ENCODE measurements at places on chromosomes 1 and 21.

GRCh38 chr1:152858062-152858461 is 1.7 kb upstream of the LCE7A start:
- H3K27ac ChIP-seq = no peak overlapping the region
- no peaks in the 10 kb centered on the region for H3K4me1 ChIP-seq
- H3K4me3 ChIP-seq = no peak overlapping the region

GRCh38 chr1:41648844-41649243 is 164.4 kb upstream of the EDN2 start:
- no peak for DNase-seq
- no peaks in the 10 kb centered on the region for H3K27me3 ChIP-seq
- H3K4me3 ChIP-seq = no peak overlapping the region
- H3K36me3 ChIP-seq = no peaks in the 10 kb centered on the region

GRCh38 chr1:202146993-202147392 is 2.5 kb upstream of the ARL8A start:
- H3K27me3 ChIP-seq = no peaks in the 10 kb centered on the region
- H3K4me3 ChIP-seq = no peak overlapping the region
- no peak overlapping the region for H3K27ac ChIP-seq
- no peak for DNase-seq
- H3K4me1 ChIP-seq = peaks cover 7% of the 10 kb centered on the region

DNA sequence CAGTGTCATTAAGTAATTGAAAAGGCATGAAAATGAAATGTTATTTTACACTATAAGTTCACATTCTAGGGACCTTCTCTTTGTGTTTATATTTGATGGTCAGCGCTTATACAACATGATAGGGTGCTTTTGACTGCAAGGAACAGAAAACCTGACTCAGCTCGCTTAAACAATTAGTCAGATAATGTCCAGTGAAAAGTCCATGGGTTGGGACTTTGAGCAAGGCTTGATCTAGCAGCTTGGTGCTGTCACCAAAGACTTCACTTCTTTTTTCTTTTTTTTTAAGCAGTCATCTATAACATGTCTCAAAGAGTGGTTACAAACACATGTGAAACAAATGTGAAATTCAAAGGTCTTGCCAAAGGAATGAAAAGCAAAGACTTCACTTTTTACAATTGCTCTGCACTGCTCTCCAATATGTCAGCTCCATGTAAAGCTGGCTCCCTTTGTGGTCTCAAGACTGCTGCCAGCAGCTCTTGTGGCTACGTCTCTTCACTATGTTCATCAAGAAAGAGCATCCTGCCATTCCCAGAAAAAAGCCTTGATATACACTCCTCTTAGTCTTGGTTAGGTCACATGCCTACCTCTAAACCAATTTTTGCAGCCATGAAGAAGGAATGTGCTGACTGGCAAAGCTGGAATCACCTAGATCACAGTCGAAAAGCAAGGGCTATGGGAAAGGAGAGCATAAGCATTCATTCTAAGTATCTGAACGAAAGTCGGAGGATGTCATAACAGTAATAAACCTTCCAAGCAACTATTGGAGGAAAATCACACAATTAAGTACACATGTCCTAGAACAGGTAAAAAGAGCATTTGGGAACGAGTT is 15.2 kb downstream of the F3 start:
- no peaks in the 10 kb centered on the region for H3K27me3 ChIP-seq
- no peaks in the 10 kb centered on the region for H3K36me3 ChIP-seq
- H3K4me1 ChIP-seq = no peaks in the 10 kb centered on the region
- H3K27ac ChIP-seq = peak overlapping the region; percentile 52

DNA sequence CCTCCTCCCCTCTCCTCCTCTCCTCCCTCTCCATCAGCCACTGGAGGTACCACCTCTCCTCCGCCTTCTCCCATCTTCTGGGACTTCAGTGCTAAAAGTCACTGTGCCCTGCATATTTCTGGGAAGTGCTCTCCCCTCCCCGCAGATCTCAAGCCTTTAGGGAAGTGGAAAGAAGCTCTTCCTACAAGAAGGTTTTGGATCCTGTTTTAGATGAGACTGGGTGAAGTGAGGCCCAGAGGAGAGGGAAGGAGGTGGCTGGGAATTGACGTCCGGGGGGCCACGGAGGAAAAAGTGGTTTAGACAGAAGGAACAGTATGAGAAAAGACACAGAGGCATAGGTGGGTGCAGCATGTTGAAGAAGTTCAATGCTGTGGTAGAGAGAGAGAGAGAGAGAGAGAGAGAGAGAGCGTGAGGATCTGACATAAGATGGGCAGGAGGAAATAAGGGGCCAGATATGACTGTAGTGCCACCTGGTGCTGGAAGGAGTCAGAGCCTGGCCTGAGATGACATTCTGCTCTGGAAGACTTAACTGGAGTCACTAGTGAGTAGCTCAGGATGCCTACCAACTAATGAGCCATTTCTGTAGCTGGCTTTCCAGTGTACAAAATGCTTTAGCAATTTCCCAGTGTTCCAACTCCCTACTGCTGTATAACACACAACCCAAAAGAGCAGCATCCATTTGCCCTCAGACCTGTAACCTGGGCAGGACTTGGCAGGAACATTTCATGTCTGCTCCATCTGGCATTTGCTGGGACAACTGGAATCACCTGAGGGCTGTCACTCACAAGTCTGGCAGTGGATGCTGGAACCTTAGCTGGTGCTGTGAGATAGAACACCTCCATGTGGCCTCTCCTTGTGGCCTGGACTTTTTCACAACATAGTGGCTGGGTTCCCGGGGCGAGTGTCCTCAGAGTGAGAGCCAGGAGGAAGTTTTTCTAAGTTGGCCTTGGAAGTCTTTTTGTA is 16.6 kb upstream of the ZSCAN20 start:
- no peak overlapping the region for H3K27ac ChIP-seq
- no peaks in the 10 kb centered on the region for H3K4me1 ChIP-seq
- DNase-seq = peak; percentile 80
- H3K36me3 ChIP-seq = no peaks in the 10 kb centered on the region
- no peak overlapping the region for H3K4me3 ChIP-seq

GRCh38 chr21:46092026-46092764 is 5.7 kb upstream of the COL6A2 start:
- no peaks in the 10 kb centered on the region for H3K36me3 ChIP-seq
- no peak overlapping the region for H3K4me3 ChIP-seq
- peaks cover 7% of the 10 kb centered on the region for H3K4me1 ChIP-seq
- H3K27me3 ChIP-seq = no peaks in the 10 kb centered on the region
- peak overlapping the region; percentile 93 for H3K27ac ChIP-seq

GRCh38 chr1:50493710-50494109 is 70.5 kb upstream of the DMRTA2 start:
- H3K36me3 ChIP-seq = no peaks in the 10 kb centered on the region
- H3K4me1 ChIP-seq = no peaks in the 10 kb centered on the region
- no peak overlapping the region for H3K27ac ChIP-seq
- DNase-seq = no peak
- no peak overlapping the region for H3K4me3 ChIP-seq
- no peaks in the 10 kb centered on the region for H3K27me3 ChIP-seq

- no peaks in the 10 kb centered on the region for H3K27me3 ChIP-seq
- peak overlapping the region; percentile 52 for H3K27ac ChIP-seq
- DNase-seq = peak; percentile 35
- no peak overlapping the region for H3K4me3 ChIP-seq
- peaks cover 5% of the 10 kb centered on the region for H3K4me1 ChIP-seq
Measured at GRCh38 chr1:45545553-45546310, 4.9 kb upstream of the AKR1A1 start.

Measured in hepatocyte (in vitro differentiated cells).